ENCODE measurements at places on chromosomes 13 and 19.

- DNase-seq, result no peak
These were observed 25.9 kb downstream of the ACSBG2 start for GRCh38 chr19:6161271-6161850.

DNA sequence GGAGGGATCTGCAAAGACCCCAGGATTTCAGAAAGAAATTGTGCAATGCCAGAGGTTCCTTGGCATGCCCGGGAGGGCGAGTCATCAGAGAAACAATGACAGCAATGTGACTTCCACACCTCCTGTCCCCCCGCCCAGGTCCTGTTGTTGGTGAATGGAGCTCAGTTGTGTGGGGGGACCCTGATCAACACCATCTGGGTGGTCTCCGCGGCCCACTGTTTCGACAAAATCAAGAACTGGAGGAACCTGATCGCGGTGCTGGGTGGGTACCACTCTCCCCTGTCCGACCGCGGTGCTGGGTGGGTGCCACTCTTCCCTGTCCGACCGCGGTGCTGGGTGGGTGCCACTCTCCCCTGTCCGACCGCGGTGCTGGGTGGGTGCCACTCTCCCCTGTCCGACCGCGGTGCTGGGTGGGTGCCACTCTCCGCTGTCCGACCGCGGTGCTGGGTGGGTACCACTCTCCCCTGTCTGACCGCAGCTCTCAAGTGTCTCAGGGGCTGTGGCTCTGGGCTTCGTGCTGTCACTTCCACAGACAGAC, 5.2 kb upstream of the F10 start:
- DNase-seq, result no peak

DNA sequence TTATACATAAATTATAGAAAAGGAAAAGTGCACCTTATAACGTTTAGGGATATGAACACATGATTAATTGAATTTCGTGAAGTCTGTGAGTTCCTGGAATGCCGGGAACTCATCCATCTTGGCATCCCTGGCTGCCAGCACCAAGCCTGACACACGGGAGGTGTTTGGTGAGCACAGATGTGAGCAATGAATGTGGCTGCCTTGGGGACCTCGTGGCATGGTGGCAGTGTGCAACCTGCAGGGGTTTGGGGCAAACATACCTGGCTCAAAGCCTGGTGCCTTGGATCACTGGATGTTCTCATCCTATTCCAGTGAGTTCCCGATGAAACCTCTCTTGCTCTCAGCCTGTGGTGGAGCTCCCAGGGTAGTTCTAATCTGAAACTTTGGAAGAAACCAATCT, 10.4 kb upstream of the MAP2K2 start:
- no peak for DNase-seq

DNA sequence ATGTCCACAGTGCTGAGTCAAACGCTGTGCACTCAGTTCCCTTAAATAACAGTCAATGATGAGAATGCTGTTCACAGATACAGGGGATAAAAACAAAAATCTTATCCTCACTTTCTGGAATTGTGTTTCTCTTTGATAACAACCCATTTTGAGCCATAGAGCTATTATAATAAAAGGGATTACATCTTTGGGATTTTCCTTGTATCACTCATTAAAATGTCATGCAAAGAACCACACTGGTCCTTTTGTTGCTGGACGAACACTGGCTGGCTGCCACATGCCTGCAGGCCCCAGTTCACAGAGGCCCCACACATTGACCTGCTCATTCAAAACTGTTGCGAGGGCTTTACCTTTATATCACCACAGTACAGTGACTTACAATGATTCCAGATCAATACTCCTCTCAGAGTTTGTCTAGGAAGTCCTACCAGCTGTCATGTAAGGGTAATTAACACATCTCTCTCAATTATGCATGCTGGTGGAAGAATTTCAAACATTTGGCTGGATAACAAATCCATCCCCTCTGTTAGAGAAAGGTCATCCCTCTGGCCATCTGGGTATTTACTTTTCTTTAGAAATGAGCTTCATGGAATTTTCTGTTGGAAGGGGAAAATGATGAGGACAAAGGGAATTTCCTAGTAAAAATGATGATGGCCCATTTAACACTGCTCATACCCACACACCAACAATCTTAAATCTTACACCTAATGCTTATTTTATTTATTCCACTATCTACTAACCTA, 85.9 kb downstream of the MBNL2 start:
- peak; percentile 84 for DNase-seq

GRCh38 chr19:39676004-39676403, 20.3 kb downstream of the LGALS16 start:
- no peak for DNase-seq

- DNase-seq, result no peak
These were observed 100.5 kb downstream of the EPSTI1 start for GRCh38 chr13:42891591-42891990.

DNA sequence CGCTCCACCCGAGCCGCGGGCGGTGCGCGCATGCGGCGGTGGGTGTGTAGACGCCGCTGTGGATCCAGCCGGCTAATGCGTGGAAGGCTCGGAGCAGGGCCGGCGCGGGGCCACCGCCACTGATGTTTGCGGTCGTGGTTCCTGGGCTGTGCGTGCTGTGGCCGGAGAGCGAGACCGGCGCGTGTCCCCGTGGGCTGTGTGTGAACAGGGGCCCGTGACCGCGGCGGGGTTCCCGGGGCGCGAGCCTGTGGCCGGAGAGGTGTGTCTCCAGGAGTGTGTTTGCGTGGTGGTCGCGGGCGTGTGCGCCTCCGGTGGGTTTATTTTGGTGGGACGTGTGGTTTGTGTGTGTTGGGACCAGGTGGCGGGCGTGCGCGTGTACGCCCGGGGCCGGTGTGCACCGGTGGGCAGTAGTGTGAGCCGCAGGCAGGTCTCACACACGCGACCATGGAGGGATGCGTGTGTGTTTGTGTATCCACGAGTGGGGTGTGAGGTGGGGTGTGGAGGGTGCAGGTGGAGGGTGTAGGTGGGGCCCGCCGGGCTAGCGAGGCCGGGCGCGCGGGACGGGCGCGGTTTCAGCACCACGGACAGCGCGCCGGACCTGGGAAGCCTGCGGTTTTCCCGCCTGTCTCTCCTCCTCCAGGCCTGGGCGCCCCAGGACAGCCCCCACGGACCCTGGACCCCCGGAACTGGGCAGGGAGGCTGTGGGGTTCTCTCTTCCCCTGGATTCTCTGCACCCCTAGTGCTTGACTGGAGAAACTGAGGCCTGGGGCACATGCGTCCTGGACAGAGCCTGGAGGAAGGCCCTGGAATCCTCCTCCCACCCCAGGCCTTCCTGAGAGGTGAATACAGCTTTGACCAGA, 1.6 kb downstream of the HCN2 start:
- DNase-seq, result no peak

GRCh38 chr19:42003506-42004294, 9.7 kb upstream of the ATP1A3 start:
- DNase-seq, result no peak

DNA sequence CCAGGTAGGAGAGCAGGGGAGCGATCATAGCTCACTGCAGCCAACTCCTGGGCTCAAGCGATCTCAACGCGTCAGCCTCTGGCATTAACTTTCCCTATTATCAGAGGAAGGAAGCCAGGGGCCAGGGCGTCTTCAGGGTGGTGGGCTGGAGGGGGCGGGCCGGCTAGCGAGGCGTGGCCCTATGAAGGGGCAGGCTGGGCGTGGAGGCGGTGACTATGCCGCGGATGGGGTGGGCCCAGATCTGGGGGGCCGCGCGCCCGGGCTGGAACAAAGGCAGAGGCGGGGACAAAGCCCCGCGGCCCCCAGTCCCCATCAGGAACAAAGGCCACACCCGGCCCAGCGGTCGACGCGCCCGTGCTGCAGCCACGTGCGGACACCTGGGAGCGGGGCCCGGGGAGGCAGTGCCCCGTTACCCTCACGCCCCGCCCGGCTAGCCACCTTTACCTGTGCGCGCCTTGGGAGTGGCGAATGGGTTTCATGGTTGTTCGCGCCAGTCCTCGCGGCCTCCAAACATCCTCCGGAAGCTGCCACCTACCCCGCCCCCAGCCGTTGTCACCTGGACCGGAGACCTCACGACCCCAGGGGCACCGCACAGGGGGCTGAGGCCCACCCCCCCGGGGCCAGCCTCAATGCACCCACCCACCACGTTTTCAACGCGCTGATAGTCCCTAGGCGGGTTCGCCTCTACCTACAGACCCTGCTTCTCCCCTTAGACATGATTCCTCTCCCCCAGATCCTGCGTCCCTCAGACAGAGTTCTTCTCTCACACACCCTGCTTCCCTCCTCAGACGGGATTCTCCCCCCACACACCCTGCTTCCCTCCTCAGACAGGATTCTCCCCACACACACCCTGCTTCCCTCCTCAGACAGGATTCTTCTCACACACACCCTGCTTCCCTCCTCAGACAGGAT, 5.4 kb upstream of the TRIM28 start:
- DNase-seq, result peak; percentile 39

GRCh38 chr13:66001140-66001539, 1229.0 kb downstream of the PCDH9 start:
- no peak for DNase-seq

DNA sequence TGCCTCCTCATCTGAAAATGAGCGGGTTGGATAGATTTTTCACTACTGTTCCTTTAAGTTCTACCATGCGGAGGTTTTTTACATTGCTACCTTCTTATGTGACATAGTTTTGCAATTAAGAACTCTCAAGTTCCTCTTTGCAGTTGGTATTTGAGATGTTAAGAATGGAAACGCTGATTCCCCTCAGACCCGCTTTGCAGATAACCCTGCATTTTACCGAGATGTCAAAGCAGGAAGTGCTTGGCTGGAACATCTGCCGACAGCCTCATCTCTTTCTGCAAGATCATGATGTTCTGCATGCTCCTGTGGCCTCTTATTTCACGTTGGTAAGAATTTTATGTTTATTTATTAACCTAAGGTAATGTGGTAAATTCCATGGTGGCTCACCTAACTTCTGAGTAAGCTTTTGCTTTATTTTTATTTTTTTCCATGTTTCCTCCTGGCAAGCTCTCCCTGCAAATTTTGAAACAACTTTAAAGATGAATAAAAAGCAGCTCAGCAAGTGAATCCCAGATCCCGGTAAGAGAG, 22.5 kb downstream of the PABPC3 start:
- no peak for DNase-seq

GRCh38 chr13:79874396-79875360, 393.7 kb downstream of the NDFIP2 start:
- peak; percentile 30 for DNase-seq

- no peak for DNase-seq
These were observed 4.7 kb downstream of the RPL28 start for GRCh38 chr19:55390461-55390880.

GRCh38 chr13:25753976-25754375, 297.8 kb downstream of the SHISA2 start:
- DNase-seq, result no peak

DNA sequence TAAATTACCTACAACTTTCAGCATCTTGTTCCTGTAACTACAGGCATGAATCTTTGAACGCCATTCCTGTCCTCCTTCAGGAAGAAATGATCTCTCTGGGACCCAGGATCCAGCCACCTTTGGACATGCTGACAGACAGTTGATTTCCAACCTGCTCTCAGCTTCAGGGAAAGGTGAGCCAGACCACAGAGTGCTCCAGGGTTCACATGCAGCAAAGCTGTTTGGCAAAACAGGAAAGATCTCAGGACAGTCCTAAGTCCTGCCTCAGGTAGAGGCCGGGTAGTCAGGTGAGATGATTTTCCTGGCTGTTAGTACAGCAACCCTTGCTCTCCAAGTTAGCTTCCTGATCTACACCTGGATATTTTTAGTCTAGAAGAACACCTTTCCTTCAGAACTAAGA, 9.1 kb downstream of the SLC15A1 start:
- no peak for DNase-seq

DNA sequence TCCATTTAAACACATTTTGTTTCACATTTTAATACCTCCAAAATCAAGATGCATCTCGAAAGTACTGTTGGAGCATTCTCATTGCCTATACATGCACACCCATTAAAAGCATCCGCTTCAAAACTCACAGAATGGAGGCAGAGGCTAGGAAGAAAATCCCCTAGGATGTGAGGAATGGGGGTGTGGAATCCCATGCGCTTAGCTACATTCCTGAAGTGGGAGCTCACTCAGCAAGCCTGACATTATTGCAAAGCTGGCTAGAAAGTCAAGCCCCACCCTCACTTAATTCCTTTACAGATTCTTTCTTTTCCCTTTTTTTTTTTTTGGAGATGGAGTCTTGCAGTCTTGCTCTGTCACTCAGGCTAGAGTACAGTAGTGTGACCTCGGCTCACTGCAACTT, 4.6 kb upstream of the FAM32A start:
- no peak for DNase-seq

GRCh38 chr13:36736119-36736726, 62.4 kb downstream of the SERTM1 start:
- DNase-seq, result peak; percentile 28

DNA sequence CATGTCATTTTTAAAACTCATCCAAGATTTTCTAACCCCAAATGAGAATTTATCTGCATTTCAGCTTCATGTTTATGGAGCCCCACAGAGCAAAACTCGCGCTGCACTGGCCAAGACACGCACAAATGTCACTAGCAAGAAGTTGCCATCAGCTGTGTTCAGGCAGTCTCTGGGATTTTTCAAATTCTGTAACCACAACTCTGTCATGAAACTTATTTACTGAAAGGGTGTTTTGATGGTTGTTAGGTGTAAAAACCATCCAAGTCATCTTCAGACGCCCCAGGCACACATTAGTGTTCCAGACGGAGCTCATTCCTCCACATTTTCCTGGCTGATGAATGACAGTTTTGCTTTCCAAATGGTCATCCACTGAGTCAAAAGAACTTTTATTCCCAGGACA, 63.4 kb downstream of the SLC7A1 start:
- no peak for DNase-seq

GRCh38 chr13:46649816-46650215, 96.8 kb downstream of the LRCH1 start:
- DNase-seq, result no peak

DNA sequence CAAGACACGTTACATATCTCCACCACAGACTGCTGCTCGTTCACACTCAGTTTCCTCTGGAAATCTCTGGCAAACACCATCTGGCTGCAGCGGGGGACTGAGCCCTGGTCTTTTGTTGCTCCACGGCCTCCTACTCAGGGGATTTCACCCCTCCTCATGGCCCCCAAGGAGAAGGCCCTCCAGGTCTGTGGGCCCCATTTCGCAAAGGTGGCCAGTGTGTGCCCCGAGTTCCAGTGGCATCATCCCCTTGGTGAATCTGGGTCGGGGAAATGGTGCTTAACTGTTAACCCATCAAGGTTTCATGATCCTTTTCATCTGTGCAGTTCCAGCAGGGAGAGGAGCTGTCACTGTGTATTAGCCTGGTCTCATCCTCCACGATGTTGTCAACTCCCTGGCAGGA, 235.4 kb upstream of the MAB21L1 start:
- DNase-seq, result no peak

DNA sequence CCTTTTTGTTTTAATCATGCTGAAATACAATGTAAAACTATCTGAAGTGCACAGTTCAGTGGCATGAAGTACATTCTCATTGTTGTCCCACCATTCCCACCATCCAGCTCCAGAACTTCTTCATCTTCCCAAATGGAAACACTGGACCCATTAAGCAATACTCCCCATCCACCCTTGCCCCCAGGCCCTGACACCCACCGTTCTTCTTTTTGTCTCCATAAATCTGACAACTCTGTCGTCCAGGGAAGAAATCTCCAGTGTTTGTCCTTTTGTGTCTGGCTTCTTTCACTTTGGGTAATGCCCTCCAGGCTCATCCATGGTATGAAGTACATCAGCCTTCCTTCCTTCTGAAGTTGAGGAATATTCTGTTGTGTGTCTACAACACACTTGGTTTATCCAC, 2.6 kb upstream of the SLC15A1 start:
- no peak for DNase-seq

GRCh38 chr13:74871369-74872070, 610.4 kb downstream of the TBC1D4 start:
- DNase-seq, result no peak

- DNase-seq, result no peak
These were observed 1139.3 kb downstream of the DIAPH3 start for GRCh38 chr13:59024434-59024833.
